Dermis blood vessel endothelial cell (primary cell): ENCODE measurements at places on chromosomes 2 and 18.

- DNase-seq, result no peak
Measured at GRCh38 chr2:175170659-175171304, 2.8 kb upstream of the ATF2 start.

DNA sequence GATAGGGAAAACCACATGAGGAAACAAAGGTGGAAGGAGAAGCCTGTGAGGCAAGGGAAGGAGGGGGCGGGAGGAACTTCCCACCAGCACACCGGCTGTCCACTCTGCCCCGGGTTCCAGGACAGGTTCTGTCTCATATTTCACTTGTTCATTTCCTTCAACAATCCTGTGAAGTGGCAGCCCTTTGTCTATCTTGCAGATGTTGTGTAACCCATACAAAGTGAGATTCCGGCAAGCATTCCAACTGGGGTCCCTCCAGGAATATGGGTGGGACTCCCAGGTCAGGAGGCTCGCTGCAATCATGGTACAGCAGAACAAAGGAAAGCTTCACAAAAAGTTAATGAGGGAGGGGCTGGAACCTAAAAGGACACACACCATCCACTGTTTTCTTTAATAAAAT, 271.3 kb upstream of the PXDN start:
- no peak for DNase-seq

DNA sequence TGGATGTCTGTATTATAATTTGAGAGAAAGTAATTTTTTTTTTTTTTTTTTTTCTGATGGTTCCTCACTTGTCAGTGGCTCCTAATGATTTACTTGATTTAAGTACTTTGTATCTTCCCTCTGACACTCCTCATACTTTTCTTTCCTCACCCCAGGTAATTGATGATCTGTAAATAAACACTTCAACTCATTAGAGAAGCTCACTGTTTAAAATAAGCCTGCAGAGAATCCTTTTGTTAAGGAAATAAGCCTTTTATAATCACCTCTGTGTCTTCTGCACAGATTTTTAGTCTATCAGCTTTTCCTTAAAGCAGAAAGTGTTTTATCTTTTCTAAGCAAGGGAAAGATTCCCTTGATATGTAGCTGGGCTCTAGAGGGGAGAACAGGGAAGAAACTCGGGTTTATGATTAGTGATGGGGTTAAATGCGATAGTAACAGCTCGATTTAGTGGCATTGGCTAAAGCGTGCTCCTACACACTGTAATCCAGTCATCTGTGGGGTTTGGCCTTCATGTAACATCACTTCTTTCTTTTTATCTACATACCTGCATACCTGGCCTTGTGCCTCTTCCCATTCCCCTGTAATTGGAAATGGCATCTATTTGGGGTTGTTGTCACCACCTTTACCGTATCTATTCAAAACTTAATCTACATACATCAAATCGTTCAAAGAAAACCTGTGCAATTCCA, 60.1 kb upstream of the LRRTM1 start:
- no peak for DNase-seq

DNA sequence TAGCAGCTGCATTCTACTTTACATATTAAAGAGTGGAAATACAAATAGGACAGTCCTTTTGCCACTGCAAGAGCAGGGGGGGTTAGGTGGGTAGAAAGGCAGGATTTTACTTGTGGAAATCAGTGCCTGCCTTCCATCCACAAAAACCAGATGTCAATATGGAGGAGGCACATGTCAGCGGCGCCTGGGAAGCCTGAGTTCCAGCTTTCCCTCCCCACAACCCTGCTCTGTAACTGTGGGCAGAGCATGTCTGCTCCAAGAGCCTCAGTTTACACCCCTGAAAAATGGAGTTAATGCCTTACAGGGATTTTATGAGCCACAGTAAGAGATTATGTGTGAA, 32.9 kb downstream of the STEAP3 start:
- DNase-seq, result no peak

DNA sequence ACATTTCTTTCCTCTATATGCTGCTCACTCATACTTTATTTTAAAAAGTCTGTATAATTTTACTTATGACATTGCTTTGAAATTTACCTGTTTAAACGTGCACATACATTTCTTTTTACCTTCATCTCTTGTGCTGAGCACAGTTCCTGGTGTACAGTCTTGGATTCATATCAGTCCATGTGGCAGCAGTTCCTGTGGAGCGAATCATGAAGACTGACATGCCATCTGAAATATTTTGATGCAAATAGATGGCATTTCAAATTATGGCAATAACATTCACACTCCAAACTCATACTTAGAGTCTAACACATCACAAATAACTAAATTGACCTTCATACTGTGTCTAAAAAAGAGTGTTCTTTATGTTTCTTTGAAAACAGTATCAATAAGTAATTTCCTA, 90.3 kb upstream of the CDH2 start:
- DNase-seq, result no peak
